ENCODE measurements at places on chromosomes 5 and 9. TPM values are rescaled to one million over a fixed set of nuclear protein-coding genes. Genes with fewer than 3 reads are reported as not detected.

Gene GRIA1
- 6.3 TPM for total RNA-seq

DNA sequence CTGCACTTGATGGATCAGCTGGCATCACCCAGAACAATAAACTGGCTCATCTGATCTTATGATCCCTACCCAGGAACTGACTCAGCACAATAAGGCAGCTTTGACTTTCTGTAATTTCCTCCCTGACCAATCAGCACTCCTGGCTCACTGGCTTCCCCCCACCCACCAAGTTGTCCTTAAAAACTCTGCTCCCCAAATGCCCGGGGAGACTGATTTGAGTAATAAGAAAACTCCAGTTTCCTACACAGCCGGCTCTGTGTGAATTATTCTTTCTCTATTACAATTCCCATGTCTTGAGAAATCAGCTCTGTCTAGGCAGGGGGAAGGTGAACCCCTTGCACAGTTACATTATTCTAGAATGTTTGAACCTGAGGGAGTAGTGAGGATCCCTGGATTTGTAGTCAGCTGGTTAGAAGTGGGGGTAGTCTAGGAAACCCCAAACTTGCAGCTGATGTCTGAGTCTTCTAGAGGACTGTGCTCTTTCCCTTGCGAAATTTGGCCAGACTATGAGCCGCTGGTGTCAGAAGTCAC is 111.7 kb upstream of the NEK6 start:
- no peak for DNase-seq

Gene TAF11L5
- total RNA-seq, result not detected

- DNase-seq, result peak; percentile 44
Measured at GRCh38 chr9:126502417-126503332, 111.1 kb upstream of the LMX1B start.

Gene C5orf46
- total RNA-seq, result 49.5 TPM

Gene FSTL4
- total RNA-seq, result not detected

DNA sequence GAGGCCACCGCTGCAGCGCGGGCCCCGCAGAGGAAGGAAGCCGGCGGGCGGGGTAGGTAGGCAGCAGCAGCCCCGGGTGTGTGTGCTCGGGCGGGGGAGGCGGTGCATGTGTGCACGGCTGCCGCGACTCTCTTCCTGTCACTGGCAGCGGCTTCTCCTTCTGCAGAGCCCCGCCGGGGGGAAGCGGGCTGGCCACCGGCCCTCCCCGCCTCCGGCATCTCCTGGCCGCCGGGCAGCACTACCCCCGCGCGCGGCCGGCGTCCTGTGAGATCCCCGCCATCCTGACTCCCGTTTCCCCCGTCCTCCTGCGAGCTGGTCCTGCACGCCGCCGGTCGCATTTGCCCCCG is 315 bp downstream of the PIK3R1 start:
- no peak for DNase-seq

DNA sequence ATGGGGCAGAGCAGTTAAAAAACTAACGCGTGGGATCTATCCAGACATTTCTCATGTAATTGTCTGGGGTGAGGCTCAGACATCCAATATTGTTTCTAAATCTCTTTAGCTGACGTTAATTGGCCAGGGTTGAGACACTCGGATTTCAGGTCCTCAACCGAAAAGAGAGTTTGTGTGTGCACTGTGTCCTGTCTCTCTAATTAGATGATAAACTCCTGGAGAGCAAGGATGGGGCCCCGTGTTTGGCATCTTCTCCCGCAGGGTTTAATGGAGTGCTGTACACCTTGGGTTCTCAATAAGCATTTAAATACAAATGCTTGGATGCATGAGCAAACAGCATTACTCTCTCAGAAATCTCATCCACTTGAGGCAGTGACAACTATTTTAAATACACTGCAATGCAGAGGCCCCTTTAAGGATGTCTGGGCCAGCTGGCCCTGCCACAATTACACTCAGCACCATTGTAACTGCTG is 139.6 kb downstream of the MTX3 start:
- no peak for DNase-seq

Gene SNCAIP
- total RNA-seq, result 9.7 TPM

- DNase-seq, result no peak
Measured at GRCh38 chr5:59615272-59615671, 278.3 kb downstream of the PDE4D start.

DNA sequence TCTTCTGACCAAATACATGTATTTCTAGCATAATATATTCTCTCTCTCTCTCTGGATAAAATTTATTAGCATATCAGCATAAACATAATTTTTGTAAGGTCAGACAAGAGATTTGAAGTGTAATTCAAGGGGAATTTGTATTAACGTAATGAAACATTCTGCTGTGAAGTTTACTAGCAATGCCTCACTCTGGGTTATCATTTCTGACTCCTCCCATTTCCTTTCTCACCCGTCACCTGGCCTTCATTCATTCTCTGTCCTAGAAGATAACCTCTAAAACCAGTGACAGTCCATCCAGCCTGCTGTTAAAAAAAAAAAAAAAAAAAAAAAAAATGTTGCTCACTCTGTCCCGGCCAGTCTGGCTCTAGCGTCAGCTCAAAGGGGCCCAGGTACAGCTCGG is 27.1 kb downstream of the GRAMD2B start:
- DNase-seq, result no peak

DNA sequence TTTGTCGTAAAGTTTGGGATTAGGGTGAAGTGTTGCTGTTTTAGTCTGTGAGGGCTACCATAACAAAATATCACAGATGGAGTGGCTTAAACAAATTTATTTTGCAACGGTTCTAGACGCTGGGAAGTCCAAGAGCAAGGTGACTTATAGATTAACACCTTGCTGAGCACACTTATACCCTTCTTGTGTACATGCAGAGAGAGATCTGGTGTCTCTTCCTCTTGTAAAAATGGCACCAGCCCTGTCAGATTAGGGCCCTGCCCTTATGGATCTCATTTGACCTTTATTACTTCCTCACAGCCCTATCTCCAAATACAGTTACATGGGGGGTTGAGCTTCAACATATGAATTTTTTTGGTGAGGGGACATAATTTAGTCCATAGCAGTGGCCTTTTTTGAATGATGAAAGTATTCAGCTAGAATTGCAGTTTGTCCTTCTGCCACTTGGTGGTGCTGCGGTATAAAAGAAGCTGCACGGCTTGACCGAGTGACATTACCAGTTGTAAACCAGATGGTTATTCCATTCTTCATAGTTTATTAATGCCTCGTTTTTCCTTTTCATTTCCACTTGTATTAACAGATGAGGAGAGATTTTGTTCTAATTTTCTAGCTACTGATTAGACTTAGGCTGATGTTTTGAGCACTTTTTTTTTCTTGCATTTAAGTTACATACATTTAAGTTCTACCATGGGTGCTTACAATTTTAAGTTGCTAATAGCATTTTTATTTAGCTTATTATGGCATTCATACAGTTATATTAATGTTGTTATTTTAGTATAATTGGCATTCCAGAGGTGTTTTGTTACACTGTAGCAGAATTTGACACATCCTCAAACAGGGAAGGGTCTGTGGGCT is 19.4 kb downstream of the DCP2 start:
- DNase-seq, result peak; percentile 76

DNA sequence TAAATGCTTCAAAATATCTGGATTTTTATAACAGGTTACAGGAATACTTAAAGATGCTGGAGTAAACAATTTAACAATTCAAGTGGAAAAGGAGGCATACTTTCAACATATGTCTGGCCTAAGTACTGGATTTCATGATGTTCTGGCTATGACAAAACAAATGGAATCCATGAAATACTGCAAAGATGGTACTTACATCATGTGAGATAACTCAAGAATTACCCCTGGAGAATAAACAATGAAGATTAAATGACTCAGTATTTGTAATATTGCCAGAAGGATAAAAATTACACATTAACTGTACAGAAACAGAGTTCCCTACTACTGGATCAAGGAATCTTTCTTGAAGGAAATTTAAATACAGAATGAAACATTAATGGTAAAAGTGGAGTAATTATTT is 35.6 kb downstream of the SLC30A5 start:
- no peak for DNase-seq

DNA sequence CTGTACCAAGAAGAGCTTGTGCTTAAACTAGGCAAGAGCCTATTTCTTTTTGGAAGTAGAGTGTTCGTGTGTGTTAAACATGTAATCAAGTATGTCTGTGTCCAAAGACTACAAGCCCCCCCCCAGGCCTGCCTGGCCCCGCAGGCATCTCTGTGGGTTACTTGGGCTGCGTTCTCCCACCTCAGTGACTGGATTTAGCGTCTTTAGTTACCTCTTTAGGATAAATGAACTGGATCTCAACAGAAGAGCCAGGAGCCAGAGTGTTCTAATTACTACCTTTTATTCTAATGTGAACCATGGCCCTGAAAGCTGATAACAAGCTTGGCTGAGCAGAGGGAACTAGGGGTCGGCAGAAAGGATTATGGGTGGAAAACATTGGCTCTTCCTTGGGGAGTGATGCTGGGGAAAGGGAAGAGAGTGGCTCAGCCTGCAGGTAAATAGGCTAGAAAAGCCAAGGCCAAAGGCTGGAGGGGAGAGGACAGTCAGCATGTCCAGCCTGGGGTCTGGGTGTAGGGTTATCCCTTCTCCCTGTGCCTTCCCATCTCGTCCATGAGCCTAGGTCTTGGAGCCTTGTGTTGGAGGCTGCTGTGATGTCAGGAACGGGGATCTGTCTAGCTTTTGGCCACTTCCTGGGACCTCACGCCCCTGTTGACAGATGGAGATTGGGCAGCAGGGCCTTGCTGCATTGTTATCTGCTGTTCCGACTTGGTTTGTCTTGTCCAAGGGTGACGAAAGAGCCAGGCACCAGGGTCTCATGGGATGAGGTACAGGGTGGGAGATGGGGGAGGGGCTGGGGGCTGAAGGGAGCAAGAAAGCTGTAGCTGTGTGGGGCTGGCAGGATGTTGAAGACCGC is 11.1 kb downstream of the CD74 start:
- peak; percentile 37 for DNase-seq

GRCh38 chr5:103907001-103907400 is 344.4 kb upstream of the NUDT12 start:
- no peak for DNase-seq

Gene SEC16A
- 57.1 TPM for total RNA-seq

GRCh38 chr9:134486596-134486995 is 155.0 kb upstream of the COL5A1 start:
- peak; percentile 66 for DNase-seq

GRCh38 chr9:35048511-35048910 is 23.9 kb downstream of the VCP start:
- DNase-seq, result no peak

Gene PSD2
- total RNA-seq, result 0.62 TPM

Gene CACFD1
- total RNA-seq, result 15.9 TPM

DNA sequence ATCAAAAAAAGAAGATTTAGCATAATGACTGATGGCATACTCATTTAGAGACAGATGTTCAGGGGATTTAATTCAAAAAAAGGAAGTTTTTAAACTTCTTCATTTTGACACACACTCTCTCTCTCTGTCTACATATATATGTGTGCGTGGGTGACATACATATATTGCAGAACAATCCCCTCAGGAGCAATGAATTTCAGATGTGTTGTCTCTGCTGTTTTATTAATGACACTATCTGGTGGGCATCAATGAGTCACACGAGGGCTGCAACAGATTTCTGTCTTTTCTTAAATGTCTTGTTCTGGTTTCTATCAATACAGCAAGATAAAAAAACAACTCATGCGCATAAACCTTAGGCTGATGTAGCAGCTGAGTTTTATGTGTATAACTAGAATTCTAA is 123.5 kb upstream of the SLCO6A1 start:
- no peak for DNase-seq
